ENCODE measurements at places on chromosomes 16 and 17. TPM values are rescaled to one million over a fixed set of nuclear protein-coding genes. Genes with fewer than 3 reads are reported as not detected.

The LITAFD gene
- not detected for total RNA-seq

The HGS gene
- total RNA-seq: 87.1 TPM

The HSD17B2 gene
- not detected for total RNA-seq

The IRX3 gene
- total RNA-seq: not detected
